Epithelial cell of proximal tubule (primary cell): ENCODE measurements at places on chromosomes 12 and 14. TPM values are rescaled to one million over a fixed set of nuclear protein-coding genes. Genes with fewer than 3 reads are reported as not detected.
A peak's percentile ranks its signal among the peaks of the same experiment; 100 is the strongest.

Gene OR4N5
- total RNA-seq: not detected in 2 replicates

- no peak for DNase-seq
These were observed 161.6 kb upstream of the SOX5 start for GRCh38 chr12:24111086-24111485.

DNA sequence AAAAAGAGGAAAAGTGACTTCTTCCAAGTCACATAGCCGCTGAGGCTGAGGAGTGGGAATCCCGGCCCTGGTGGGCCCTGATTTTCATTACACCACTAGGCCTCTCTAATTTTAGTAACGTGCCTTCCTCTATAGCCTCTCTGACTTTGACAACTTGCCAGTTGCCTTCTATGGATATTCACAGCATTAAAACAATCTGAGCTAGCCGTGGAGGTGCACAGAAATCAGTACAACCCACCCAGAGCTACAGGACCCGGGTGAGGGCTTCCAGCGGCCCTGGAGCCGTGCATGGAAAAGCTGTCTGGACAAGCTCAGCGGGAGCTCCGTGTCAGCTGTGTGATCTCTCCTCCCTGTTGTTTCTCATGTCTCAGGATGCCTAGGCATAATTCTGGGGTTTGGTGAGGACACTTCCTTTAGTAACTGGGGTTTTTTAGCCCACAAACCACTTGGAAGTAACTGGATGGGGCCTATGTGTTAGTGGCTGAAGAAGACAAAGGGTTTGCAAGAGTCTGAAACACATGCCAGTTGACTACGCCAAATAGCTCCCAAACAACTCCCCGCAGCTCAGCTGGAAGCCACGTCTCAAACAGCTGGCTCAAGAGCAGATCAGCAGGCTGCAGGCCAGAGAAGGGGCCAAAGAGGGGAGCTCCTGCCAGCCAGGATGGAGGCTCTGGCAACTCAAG, 53.0 kb downstream of the SSH1 start:
- DNase-seq: no peak

- no peak for DNase-seq
These were observed 138.3 kb downstream of the KSR2 start for GRCh38 chr12:117830471-117830870.

DNA sequence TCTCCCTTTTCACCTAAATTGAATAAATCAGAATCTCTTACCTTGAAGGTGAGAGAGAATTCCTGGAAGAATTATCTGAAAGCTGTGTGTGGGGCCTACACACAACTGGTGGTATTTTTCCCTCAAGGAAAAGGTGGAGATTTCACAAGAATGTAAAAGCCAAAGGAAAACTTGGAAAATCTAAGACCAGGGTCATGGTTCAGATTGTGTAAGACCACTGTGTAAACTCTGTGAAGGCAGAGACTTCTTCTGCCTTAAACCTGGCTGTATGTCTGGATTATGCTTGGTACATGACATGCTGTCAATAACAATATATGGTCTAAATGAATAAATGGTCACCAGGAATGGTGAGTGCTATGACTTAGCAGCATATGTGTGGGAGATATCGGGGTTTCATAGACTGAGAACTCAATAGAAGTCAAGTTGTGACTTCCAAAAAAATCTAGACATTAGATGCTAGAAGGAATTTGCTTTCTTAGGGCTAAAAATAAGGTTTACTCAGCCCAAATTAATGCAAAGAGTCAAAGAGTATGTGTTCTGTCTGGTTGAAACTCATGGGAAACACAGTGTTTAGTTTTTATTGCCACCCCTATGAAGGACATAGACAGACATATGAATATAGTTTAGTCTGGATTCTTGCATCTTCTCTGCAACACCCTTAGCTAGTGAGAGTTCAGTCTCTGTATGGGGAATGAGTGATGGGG, 163.7 kb downstream of the SNAPC1 start:
- DNase-seq: peak; percentile 49

DNA sequence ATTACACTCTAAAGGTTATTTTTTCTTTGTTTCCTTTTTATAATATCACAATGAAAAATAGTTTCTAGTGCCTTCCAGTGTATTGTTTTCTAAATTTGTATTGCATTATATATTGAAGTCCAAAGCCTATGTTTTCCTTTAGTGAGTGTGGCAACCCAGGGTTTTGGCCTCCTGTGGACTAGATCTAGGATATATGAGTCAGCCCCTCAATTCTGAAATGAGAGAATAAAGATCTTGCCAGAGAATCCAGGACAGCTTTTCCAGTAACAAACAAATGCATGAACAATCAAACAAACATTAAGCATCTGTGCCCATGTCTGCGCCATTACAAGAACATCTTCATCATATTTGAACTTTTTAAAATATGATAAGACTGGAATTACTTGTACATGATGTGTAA, 70.7 kb upstream of the SSTR1 start:
- no peak for DNase-seq

- DNase-seq: no peak
These were observed 2.0 kb downstream of the SIX1 start for GRCh38 chr14:60647081-60647836.

Gene UBE2N
- 127 and 162 TPM in 2 replicates for total RNA-seq

Gene TSPAN9
- total RNA-seq: 20.5 and 21.6 TPM in 2 replicates

Gene CCDC38
- 0.06 TPM in 1 of 2 replicates, not detected in the other for total RNA-seq

GRCh38 chr14:28690029-28690692, 76.4 kb upstream of the FOXG1 start:
- DNase-seq: no peak

GRCh38 chr12:113333877-113334785, 778 bp downstream of the SLC8B1 start:
- no peak for DNase-seq

Gene TAS2R10
- total RNA-seq: 0.14 TPM in 1 of 2 replicates, not detected in the other

Gene FANCM
- total RNA-seq: 3.9 and 11.7 TPM in 2 replicates

- no peak for DNase-seq
These were observed 83.0 kb downstream of the ACTN1 start for GRCh38 chr14:68896132-68896531.

Gene MLXIP
- 17.5 and 18.5 TPM in 2 replicates for total RNA-seq

DNA sequence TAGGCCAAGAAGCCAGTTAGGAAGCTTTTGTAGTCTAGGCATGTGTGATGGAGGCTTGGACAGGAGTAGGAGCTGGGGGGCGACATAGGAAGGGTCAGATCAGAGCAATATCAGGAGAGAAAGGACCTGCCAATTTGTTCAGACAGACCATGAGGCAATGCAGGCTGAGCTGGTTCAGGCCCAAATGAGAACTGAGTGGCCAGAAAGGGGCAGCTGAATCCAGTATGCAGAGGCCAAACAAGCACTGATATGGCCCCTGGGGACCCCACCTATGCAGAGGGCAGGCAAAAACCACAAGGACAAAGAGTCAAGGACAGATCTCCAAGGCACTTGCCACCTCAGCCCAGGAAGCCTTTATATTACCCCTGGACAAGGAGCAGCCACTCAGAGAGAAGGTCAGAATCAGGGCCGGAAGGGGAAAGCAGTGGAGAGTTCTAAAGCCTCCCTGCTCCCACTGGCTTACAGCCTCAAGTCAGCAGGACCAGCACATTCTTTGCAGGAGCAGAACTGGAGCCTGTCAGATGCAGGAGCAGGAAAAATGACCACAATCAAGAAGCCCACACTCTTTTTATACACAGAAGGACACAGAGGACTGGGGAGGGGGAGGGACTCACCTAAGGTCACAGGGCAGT, 37.2 kb downstream of the CLMN start:
- DNase-seq: no peak

DNA sequence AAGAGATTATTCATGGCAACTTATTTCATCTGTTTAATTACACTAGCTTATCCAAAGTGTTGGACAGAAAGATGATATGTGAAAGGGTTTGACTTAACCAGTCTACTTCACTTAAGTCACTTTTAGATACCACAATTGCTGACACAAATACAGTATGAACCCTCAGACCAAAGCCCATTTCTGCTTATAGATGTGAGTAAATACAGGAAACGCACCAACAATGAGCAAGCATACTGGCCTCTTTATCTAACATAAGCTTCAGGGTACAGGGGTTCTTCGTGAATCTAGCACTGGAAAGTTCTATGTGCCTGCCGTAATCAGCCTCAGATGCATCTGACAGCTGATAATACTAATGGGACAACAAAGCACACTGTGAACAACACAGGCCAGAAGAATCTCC, 209.6 kb downstream of the MED13L start:
- DNase-seq: no peak

DNA sequence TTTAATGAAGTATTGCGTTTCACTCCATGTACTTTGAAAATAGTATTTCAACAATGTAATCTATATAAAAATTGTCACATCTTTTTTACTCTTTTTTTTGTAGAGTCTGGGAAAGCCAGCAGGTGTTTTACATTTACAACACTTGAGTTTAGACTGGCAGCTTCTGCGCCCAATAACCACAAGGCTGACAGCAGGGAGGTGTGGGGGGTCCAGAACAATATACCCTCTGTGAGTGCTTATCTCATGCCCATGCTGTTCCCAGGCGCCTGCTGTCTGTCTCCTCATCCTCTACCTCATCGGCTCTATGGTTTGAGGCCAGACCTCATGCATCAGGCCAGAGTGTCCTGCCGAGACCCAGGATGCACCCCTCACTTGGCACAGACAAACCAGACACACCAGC, 24.9 kb downstream of the FBRSL1 start:
- no peak for DNase-seq

DNA sequence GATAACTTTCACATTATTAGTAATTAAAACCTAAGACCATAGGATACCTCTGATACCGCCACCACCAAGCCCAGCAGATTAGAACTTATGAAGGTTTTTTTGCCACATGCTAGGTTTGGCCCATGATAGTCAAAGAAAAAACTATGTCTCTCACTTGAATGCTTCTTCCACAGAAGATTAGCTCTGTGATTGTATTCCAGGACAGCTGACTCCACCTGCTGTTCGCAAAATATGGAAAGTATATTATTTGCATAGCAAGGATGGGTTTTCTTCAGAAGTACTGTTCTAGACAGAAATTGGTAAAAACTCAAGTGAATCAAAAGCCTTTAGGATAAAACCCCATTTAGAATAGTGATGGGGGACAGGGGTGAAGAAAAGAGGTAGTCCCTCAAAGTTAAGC, 42.2 kb downstream of the PPFIBP1 start:
- DNase-seq: no peak

DNA sequence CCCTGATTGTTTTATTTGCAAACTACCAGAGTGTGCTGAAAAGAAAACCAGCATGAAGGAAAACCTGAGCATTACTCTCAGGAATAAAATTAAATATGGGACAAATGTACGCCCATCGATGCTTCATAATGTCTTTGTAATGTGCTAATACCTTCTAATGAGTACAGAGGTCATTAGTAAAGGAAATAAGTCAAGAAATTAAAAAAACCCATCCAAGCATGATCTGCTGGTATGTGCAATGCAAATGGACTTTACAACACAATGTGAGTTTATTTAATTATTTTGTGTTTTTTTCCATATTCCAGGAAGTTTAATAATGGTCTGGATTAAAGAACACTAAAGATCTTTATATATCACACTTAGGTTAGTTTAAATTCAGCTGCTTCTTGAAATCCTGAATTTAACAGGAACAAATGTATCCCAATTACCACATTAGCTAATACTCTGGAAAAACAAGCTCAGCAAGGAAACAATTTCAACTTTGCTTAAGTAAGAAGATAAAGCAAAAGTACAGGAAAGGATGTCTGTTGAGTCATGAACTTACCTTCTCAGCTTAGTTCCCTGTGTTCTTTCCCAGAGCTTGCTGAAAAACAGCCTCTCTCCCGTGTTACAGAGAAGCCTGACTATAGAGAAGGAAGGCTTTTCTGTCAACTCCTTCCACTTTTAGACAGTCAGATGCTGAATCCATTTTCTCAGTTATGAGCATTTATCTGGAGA, 179.3 kb upstream of the TMEM260 start:
- DNase-seq: no peak

Gene LHX5
- total RNA-seq: 0.06 TPM in 1 of 2 replicates, not detected in the other

Gene GLI1
- total RNA-seq: 0.51 TPM in 1 of 2 replicates, not detected in the other

DNA sequence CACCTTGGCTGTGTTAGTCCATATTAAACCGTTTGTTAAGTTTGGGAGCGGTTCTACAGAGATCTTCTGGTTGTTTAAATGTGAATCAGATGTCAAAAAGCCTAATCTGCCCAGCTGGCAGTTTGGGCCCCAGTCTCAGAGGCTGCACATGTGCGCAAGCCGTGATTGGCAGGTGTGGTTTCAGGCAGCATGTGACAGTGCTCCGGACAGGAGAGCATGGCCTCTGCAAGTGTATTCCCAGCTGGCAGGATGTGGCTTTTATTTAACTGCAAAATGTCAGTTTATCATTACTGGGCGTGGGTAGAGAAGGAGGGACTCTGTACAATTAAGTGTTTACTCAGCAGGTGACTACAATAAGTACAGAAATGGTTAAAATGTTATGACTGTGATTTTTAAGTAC, 77.5 kb downstream of the PELI2 start:
- no peak for DNase-seq

DNA sequence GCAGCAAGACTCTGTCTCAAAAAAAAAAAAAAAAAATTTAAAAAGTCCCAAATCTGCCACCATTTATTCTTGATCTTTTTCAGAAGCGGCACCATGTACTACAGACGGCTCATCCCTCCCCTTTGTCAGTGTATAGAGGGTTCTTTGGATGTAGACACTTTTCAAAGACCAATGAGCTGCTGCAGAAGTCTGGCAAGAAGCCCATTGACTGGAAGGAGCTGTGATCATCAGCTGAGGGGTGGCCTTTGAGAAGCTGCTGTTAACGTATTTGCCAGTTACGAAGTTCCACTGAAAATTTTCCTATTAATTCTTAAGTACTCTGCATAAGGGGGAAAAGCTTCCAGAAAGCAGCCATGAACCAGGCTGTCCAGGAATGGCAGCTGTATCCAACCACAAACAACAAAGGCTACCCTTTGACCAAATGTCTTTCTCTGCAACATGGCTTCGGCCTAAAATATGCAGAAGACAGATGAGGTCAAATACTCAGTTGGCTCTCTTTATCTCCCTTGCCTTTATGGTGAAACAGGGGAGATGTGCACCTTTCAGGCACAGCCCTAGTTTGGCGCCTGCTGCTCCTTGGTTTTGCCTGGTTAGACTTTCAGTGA, 6.5 kb upstream of the ACACB start:
- DNase-seq: no peak

- DNase-seq: no peak
These were observed 126.7 kb upstream of the CCDC196 start for GRCh38 chr14:66359500-66359899.

Gene KRT80
- 18.0 and 32.1 TPM in 2 replicates for total RNA-seq

Gene FERMT2
- total RNA-seq: 58.5 and 60.1 TPM in 2 replicates

GRCh38 chr12:95788637-95789036, 1.9 kb downstream of the NTN4 start:
- no peak for DNase-seq

GRCh38 chr14:69090187-69090789, 62.6 kb downstream of the DCAF5 start:
- DNase-seq: no peak

GRCh38 chr12:131642101-131642540, 68.8 kb upstream of the SFSWAP start:
- DNase-seq: no peak
